ENCODE measurements at places on chromosomes 4 and X.

GRCh38 chr4:169795585-169795984 lies 37.8 kb upstream of the HPF1 start:
- DNase-seq, result no peak

DNA sequence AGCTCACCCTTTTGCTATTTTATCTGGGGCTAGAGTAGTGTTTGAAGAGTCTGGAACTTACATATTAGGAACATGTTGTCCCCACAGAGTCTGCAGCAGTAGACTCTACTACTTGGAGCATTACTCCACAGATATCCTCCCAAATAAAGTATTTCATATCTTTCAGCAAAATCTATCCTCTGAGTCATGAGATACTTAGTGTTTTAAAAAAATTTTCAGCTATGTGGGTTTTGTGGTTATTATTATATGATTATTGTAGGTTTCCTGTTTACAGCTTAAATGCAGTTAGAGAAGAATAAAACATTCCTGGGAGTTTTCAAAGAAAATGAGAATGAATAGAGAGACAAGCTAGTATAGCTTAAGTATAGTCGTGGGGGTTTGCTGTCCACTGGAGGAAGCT lies 30.9 kb downstream of the PAGE2 start:
- DNase-seq, result no peak

DNA sequence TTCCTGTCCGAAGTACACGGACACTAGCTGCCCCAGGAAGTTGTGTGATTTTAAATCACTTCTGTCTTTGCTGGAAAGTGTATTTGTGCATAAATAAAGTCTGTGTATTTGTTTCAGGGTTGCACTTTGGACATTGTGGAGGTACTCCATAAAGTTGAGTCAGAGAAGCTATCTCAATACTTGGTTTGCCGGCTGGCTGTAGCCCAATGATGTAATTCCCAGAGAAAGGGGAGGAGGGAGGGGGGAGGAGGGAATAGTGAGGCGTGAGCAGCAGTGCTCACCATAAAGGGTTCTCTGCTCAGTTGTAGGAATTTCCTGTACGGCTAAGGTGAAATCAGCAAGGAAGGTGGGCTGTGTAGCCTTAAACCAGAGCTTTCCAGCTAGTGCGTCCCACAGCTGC lies 7.5 kb downstream of the APEX2 start:
- DNase-seq, result no peak

- no peak for DNase-seq
Measured at GRCh38 chr4:188383180-188383579, 243.9 kb downstream of the TRIML1 start.

GRCh38 chr4:166987026-166987425 lies 247.3 kb downstream of the SPOCK3 start:
- no peak for DNase-seq

DNA sequence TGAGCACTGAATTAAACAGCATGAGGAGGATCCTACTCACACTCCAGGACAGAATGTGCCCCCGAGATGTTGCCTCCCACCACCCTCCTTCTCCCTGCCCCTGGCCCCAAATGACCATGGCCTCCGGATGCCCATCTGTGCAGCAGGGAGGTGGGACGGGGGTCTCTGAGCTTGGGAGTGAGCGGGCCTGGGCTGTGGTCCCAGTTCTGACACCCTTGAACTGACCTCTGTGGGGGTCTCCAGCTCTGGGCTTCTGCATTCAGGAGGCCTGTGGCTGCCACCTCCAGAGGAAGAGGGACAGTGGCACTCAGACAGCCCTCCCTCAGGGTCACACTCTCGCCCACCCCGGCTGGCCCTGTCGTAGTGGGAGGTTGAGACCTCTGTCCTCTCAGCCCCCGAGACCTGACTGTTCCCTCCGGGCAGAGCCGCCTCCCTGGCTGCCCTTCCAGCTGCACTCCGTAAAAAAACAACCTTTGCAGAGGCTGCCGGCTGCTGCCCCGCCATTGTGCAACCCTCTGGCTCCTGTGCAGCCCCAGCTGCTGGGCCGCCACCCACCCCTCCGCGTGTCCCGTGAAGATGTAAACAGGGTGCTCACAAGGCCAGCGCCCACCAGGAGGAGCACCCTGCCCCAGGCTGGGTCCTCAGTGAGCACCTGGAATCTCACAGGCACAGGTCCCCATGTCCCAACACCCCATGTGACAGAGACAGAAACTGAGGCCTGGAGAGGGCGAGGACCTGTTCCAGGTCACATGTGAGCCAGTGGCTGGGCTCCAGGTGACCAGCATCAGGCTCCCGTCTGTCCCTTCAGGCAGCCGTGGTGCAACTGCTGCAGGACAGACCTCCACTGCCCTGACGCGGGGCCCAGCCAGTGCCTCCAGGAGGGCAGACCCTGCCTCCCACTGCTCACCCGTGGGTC lies 39.6 kb downstream of the HTRA3 start:
- DNase-seq, result no peak

DNA sequence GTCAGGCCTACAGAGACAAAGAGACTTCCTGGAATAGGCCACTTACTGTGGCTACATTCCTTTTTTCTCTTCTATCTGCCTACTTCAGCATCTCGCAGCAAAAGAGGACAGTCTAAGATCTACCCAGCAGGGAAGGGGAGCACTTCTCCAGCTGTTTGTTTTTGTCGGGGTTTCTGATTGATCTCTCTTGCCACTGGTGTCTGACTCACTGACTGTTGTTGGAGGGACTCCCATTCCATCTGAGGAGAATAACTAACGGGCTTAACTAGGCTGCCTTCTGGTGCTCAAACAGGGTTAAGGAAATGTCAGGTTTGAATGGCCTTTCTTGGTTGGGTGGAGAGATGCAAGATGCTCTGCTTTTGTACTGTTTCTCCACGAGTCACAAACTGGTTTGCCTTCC lies 100.2 kb upstream of the TMEM164 start:
- DNase-seq, result no peak

- no peak for DNase-seq
Measured at GRCh38 chr4:138405934-138406567, 163.9 kb upstream of the SLC7A11 start.

- DNase-seq, result no peak
Measured at GRCh38 chrX:111100191-111100590, 4.2 kb downstream of the PAK3 start.

GRCh38 chr4:6747294-6748051 lies 31.5 kb downstream of the BLOC1S4 start:
- DNase-seq, result no peak

- no peak for DNase-seq
Measured at GRCh38 chrX:107470971-107471370, 21.5 kb downstream of the FRMPD3 start.

Data from 8988T (cell line).